Stimulated activated CD4-positive, alpha-beta T cell treated with anti-CD3 and anti-CD28 coated beads, Interleukin-1b, Interleukin-23, amount 100 ng/mL, for 1 hour (primary cell): ENCODE measurements at places on chromosomes 5 and 9.

- DNase-seq = no peak
Observed at GRCh38 chr5:88660264-88660946, 222.6 kb downstream of the MEF2C start.

- DNase-seq = no peak
Observed at GRCh38 chr5:172144291-172144815, 43.7 kb downstream of the STK10 start.

- DNase-seq = no peak
Observed at GRCh38 chr9:33244137-33244784, 4.3 kb downstream of the SPINK4 start.

DNA sequence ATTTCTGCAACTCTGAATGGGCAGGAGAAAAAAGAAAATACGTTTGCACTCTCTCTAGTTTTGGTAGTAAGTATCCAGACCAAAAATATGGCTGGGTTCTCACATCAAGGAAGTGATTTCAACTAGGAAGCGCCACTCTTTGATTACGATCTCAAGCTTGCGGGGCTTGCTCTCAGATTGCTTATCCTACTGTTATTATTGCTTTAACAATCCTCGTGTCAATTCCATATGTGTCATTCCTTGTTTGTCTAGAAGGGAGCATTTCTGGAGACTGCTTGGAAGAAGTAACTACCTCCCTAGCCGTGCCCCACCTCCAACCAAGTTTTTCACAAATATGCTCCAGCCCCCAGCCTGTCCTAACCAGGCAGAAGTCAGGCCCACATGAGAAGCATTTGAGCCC is 3.5 kb downstream of the PRUNE2 start:
- no peak for DNase-seq

DNA sequence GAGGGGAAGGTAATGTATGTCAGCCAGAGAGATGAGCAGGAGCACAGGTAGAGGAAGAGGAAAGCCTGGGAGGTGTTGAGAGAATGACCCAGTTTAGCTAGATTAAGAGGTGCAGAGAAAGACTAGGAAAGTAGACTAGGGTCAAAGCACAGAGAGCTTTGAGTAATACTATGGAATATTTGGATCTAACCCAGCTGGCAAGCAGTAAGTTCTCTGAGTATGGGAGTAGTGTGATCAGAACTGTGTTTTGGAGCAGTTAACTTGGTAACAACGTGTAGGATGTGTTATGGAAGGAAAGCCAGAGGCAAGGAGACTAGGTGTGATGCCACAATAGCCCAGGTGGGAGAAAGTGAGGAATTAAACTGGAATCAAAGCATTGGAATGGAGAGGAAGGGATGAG is 84.9 kb upstream of the PTGER4 start:
- no peak for DNase-seq

DNA sequence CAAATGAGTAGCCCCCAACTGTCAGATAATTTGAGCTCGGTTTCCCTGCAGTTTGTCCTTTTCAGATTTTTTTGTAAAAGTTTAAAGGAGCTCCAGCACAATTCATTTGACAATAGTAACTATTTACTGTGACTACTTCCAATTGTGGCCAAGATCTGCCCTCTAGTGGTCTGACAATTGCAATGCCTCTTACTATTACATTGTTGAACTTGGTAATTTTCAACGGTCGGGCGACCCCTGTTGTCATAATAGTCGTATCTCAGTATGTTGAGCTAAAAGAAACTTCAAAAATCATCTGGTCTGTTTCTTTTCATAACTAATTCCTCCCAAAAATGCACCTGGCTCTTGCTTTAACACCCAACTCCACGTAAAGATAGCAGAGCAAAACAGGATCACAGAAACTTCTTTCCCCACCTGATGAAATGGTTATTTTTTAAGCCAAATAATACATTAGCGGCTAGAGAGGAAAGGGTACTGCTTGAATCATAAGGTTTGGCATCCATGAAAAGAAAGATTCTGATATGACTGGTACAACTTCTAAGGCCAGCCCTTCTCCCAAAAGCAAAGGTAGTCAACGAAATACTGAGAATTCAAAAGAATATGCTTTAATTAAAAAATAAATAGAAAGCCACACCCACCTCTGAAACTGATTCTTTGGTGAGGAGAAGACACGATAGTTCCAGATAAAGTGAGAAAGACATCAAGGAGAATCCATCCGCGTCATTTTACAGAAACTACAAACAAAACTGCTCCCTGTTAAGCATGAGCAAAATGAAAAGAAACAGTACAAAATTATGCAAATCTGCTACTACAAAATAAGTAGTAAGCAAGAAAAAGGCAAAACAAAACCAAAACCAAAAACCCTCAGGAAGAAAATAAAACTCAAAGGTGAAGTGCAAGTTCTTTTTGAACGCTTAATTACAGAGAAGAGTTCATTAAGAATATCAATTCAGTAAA is 76.9 kb upstream of the HTR4 start:
- DNase-seq = peak; percentile 34

GRCh38 chr9:132645711-132646110 is 24.1 kb downstream of the DDX31 start:
- no peak for DNase-seq

GRCh38 chr5:76960004-76960625 is 7.3 kb downstream of the CRHBP start:
- DNase-seq = no peak

DNA sequence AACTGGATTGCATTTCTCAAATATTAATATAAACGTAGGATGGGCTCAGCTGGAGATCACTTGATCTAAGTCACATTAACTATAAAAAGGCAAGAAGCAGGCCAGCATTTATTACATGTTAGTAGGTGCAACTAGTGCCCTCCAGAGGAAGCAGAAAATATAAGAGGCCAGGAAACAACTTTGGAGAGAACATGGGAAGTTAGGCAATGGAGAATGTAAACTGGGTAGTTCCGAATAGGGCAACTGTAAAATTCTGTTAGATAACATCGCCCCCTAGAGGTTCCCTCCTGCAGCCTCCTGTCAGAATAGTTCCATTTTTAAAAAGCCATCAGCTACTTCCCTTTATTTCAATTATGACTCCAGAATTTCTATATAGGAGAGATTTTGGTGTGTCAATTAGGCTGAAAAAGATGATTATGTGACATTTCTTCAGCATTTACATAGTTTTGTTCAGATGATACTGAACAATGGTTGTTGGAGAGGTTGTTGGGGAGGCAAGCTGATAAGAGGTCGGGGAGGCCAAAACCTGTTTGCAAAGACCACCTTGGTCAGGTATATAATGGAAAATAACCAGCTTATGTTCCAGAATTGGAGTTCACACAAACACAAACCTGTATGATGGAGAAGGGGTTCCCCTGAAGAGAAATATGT is 22.4 kb downstream of the CCL28 start:
- no peak for DNase-seq

DNA sequence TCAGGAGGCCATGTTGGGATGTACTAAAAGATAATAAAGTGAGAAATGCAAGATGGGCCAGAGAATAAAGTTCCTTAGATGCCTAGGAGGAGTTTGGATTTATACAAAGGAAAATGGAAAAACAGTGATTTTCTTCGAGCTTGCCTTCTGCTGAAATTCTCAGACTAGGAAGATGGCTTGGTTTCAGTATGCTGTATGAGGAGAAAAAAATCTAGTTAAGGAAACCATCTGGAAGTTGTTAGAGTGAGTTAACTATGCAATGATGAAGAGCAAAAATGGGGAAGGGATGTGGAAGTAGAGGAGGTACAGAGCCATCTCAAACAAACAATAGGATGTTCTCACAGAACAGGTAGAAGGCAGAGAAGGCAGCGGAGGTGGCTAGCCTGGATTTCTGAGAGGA is 162.9 kb upstream of the FTMT start:
- no peak for DNase-seq

- no peak for DNase-seq
Observed at GRCh38 chr9:121153642-121154041, 48.0 kb downstream of the RAB14 start.

GRCh38 chr5:53575831-53576230 is 15.4 kb downstream of the NDUFS4 start:
- no peak for DNase-seq

GRCh38 chr5:93385655-93386054 is 195.4 kb downstream of the NR2F1-AS1 start:
- no peak for DNase-seq

- no peak for DNase-seq
Observed at GRCh38 chr9:136881691-136882108, 4.6 kb upstream of the TRAF2 start.

- no peak for DNase-seq
Observed at GRCh38 chr5:66247176-66247960, 103.3 kb downstream of the SREK1 start.

- DNase-seq = no peak
Observed at GRCh38 chr9:27701587-27701986, 128.3 kb upstream of the C9orf72 start.

GRCh38 chr9:26292943-26293342 is 599.7 kb downstream of the CAAP1 start:
- DNase-seq = no peak

GRCh38 chr5:88244686-88245085 is 24.0 kb downstream of the TMEM161B start:
- no peak for DNase-seq

- no peak for DNase-seq
Observed at GRCh38 chr5:111229221-111229835, 5.1 kb downstream of the CAMK4 start.

- no peak for DNase-seq
Observed at GRCh38 chr9:135993765-135994500, 32.8 kb upstream of the UBAC1 start.

DNA sequence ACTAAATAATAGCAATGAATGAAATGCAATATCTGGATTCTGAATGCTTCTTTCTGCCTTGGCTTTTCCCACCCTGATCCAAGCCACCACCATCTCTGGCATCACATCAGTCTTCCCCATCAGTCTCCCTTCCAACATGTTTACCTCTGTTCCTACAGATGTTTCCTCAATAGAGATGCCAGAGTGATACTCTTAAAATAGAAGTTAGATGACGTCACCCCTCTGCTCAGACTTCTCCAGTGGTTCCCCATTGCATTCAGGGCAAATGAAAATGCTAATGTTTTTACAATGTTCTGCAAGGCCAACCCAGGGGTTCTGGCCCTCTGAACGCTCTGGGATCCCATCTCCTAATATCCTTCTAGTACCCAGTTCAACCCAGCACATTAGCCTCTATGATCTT is 305.8 kb downstream of the TRIM32 start:
- DNase-seq = no peak

- DNase-seq = no peak
Observed at GRCh38 chr5:36311956-36312355, 10.3 kb upstream of the RANBP3L start.

GRCh38 chr5:2415678-2416077 is 335.8 kb downstream of the IRX2 start:
- no peak for DNase-seq

GRCh38 chr5:56350597-56351170 is 117.6 kb upstream of the ANKRD55 start:
- no peak for DNase-seq

GRCh38 chr5:927172-928015 is 34.7 kb downstream of the TRIP13 start:
- no peak for DNase-seq

DNA sequence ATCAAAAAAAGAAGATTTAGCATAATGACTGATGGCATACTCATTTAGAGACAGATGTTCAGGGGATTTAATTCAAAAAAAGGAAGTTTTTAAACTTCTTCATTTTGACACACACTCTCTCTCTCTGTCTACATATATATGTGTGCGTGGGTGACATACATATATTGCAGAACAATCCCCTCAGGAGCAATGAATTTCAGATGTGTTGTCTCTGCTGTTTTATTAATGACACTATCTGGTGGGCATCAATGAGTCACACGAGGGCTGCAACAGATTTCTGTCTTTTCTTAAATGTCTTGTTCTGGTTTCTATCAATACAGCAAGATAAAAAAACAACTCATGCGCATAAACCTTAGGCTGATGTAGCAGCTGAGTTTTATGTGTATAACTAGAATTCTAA is 123.5 kb upstream of the SLCO6A1 start:
- no peak for DNase-seq

- no peak for DNase-seq
Observed at GRCh38 chr9:117034866-117035265, 347.8 kb downstream of the TRIM32 start.

GRCh38 chr5:177389241-177390169 is 5.3 kb downstream of the SLC34A1 start:
- no peak for DNase-seq

GRCh38 chr9:109276469-109277440 is 44.1 kb downstream of the EPB41L4B start:
- no peak for DNase-seq

GRCh38 chr5:140546851-140547507 is 483 bp upstream of the EIF4EBP3 start:
- no peak for DNase-seq

DNA sequence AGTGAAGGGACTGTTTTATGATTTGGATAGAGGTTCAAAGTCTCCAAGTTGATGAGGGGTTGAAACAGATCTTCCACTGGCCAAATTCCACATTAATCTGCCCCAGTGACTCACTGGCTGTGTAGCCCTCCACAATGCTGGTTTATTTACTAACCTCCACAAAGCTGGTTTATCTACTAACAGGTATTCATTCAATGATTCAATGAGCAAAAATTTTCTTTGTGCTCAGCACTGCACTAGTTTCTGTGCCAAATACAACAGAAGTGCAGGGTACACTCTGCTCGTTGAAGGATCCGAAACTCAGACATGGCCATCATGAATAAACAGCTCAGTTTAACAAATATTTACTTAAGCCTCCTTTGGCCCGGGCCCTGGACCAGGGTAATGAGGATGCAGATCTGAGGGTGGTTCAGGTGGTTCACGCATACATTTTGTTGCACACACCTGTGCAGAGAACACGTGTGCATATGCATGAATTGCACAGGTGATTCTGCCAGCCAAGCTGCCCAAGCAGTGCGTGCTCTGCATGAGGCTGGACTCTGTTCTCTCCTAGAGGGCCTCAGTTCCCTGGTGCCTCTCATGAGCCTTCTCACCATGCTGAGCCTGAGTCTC is 71.0 kb downstream of the SH3PXD2B start:
- no peak for DNase-seq

GRCh38 chr5:78518365-78519197 is 130.0 kb downstream of the LHFPL2 start:
- DNase-seq = no peak

GRCh38 chr5:73617510-73618279 is 8.3 kb upstream of the ARHGEF28 start:
- no peak for DNase-seq

- DNase-seq = no peak
Observed at GRCh38 chr5:81140943-81141342, 92.2 kb upstream of the CKMT2 start.

- no peak for DNase-seq
Observed at GRCh38 chr9:121811751-121812150, 160.3 kb downstream of the DAB2IP start.

GRCh38 chr9:136093995-136094881 is 851 bp downstream of the NACC2 start:
- DNase-seq = no peak

GRCh38 chr5:15500325-15501001 is 483 bp downstream of the FBXL7 start:
- DNase-seq = no peak

GRCh38 chr5:153352685-153353219 is 137.7 kb upstream of the GRIA1 start:
- DNase-seq = no peak

DNA sequence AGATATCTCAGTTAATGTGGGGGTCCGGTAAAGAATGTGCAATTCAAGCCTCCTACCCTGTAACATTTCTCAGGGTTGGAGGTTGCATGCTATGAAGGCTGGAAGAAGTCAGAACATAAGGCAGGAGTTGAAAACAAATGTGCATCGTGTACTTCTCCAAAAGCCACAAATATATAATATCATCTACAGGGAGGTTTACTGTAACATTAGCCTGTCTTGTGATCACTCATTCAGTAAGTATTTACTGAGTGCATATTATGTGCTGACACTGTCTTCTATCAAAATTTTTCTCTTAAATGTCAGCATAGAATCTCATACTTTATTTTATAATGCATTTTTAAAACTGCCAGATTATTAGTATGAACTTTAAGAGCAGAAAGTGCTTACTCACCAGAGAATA is 105.6 kb upstream of the ZNF366 start:
- no peak for DNase-seq
